ENCODE measurements at places on chromosomes 11 and 22. TPM values are rescaled to one million over a fixed set of nuclear protein-coding genes. Genes with fewer than 3 reads are reported as not detected.

- no peak for DNase-seq
- no peak overlapping the region for H3K4me3 ChIP-seq
- no peaks in the 10 kb centered on the region for H3K4me1 ChIP-seq
- H3K27me3 ChIP-seq, result no peaks in the 10 kb centered on the region
- no peaks in the 10 kb centered on the region for H3K36me3 ChIP-seq
Observed at GRCh38 chr11:82606738-82607137, 126.9 kb downstream of the FAM181B start.

DNA sequence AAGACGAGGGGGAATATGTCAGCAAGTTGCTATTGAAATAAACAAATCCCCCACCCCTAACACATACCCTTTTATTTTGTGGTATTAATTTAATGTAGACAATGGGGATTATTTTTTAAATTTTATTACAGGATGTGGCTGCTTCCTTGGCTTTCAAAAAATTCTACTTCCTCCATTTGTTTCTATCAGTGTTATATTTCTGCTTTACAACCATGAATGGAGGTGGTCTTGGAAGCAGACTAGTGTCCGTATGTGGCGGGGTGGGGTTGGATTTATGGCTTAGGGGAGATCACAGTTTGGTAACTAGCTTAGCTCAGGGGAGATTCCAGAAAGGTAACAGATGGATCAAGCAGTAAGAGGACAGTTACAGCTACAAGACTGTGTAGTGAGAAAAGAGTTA, 39.3 kb upstream of the PICALM start:
- H3K4me1 ChIP-seq, result peaks cover 17% of the 10 kb centered on the region
- DNase-seq, result no peak
- H3K4me3 ChIP-seq, result no peak overlapping the region
- H3K27ac ChIP-seq, result no peak overlapping the region
- H3K27me3 ChIP-seq, result no peaks in the 10 kb centered on the region
- no peaks in the 10 kb centered on the region for H3K36me3 ChIP-seq

DNA sequence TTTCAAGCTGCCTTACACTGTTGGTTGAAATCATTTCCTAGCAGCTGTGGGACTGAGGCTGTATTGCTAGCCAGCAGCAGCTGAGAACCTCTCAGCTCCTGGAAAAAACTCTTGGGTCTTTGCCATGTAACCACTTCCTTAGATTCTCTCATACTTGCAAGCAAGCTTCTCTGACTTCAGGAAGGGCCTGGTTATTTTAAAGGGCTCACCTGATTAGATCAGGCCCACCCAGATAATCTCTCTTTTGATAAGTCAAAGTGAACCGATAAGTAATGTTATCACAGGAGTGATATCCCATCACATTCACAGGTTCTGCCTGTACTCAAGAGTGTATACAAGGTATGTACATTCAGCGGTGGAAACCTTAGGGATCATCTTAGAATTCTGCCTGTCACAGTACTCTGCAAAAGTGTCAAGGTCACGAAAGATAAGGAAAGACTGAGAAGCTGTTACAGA, 7.4 kb upstream of the CLPB start:
- no peak for DNase-seq
- no peaks in the 10 kb centered on the region for H3K27me3 ChIP-seq
- H3K4me3 ChIP-seq, result no peak overlapping the region
- H3K27ac ChIP-seq, result no peak overlapping the region

Gene SC5D
- 27.2 TPM for total RNA-seq

Gene PDE3B
- total RNA-seq, result not detected

Gene SLC22A8
- total RNA-seq, result not detected

Gene MAJIN
- total RNA-seq, result not detected
